ENCODE measurements at places on chromosomes 5 and 9.

DNA sequence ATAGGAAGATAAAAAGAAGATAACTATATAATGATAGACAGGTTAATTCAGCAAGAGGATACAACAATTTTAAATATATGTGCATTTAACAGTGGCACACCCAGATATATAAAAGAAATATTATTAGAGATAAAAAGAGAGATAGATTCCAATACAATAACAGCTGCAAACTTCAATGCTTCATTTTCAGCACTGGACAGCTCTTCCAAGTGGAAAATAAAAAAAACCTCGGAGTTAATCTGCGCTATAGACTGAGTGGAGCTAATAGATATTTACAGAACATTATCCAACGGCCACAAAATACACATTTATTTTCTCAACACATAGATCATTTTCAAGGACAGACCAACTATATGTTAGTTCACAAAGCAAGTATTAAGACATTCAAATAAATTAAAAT lies 1229.5 kb upstream of the CDH6 start:
- DNase-seq: no peak

- no peak for DNase-seq
These were observed 100.5 kb upstream of the NMUR2 start for GRCh38 chr5:152505442-152506042.

DNA sequence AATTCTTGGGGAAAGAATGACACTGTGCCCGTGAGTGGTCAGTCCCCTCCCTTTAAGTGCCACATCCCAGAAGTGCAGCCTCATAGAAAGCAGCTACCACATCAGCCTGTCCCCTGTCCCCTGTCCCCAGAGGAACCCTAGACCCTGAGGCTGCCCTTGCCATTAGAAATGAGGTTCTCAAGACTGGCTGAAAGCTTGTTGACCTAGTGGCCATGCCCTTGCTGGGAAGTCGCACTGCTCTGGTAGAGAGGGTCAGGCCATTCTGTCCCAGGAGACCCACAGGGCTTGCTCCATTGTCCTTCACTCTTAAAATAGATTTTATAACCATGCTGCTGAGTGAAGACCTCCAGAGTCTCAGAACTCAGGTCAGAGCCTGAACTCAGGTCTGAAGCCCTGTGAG lies 184.5 kb downstream of the RGS3 start:
- no peak for DNase-seq

- no peak for DNase-seq
These were observed 27.9 kb downstream of the ANXA1 start for GRCh38 chr9:73179589-73179988.

DNA sequence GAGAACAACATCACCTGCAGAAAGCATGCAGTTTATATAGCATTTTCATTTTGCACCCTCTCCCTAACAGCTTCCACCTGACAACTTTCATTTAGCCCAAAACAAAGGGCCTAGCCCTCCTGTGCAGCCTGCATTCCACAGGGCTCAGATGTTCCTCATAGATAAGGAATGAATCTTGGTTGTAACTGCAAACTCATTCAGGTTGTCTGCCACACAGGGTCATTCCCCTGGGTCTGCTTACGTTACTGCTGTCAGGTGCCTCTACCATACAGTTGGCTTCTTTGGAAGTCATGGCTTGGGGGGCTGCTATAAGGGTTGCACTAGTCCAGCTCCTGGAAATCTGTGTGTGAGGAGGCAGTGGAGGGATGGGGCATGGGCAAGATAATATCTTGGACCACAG lies 2.7 kb upstream of the DCP2 start:
- no peak for DNase-seq

GRCh38 chr9:36888551-36888950 lies 145.5 kb downstream of the PAX5 start:
- DNase-seq: no peak

DNA sequence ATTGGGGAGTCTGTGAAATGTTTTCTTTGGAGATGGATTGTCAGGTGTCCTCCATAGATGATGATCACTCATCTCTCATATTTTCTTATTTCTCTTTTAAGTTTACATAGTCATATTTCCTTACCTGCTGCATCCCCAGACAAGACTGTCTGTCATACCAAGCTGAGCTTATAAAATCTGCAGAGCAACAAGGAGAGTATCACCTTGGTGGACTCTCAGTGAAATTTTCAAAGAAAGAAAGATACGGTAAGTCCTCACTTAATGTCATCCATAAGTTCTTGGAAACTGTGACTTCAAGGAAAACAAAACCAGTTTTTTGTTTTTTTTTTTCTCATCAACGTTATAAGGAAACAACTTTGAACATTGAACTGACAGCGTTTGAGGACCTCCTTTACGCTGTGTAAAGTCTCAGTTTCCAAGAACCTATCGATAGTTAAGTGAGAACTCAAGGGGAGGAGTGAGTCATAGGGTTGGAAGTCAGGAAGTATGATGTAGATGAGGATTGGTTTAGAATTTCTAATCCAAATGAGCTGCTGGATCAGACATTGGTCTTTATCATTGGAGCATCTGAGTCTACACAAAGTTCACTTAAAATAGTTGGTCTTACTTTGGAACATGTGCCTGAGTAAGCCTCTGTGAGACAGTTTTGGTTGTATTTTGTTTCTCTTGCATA lies 45.5 kb downstream of the SPIN1 start:
- DNase-seq: no peak

GRCh38 chr5:132260051-132260450 lies 2.6 kb downstream of the PDLIM4 start:
- no peak for DNase-seq

DNA sequence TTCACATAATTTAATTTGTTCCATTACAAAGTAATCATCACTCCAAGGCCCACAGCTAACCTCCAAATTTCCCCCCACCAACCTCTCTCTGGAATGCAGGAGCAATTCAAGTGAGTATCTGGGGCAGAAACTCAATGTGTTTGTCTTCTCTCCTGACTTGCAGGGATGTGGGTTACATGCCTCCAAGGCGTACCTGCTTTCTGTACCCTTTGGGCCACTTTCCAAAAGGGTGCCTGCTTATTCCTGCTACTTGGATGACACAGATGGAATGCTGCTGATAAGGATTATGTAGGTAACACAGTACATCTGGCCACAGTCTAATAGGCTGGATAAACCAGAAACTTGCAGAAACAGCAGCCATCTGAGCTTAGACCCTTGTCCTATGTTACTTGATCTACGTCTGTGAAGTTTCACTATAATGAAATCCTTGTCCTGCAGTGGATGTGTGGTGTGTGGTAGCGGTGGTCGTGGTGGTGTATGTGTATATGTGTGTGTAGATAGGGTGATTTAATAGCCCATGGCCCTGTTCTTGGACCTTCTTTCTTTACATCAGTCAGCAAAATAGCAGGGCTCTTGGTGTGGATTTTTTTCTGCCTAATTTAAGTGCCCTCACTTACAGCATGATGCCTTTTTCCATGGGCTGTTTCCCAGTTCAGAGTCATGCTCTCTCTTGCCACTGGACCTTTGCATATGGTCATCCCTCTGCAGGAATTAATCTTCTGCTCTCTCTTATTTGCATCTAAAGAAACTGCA lies 175.9 kb downstream of the ZDHHC21 start:
- no peak for DNase-seq

DNA sequence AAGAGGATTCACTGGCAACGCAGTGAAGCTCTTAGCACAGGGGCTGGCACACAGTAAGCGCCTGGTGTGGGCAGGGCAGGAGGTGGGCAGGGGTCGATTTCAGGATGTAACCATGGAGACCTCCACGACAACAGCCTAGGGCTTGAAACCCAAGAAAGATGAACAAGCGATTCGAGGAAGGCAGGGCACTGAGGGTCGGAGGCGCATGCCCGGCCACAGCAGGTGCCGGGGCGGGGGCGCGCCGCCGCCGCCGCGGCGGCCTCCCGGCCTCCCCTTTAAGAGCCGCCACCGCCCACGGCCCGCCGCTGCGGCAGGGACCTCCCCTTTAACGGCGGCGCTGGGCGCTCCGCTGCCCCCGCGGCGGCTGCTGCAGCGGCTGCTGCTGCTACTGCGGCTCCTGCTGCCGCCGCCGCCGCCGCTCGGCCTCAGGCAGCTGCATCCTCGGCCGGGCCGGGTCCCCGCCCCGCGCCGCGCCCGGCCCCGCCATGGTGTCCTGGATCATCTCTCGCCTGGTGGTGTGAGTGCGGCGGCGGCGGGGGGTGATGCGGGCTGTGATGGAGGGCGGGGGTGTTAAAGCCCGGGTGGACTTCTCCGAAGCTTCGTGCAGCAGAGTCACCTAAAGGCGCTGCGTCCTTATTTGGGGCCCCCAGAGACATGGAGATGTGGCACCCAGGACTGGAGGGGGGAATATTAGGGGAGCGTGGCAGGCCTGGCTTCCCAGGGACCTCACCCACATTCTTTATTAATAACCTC lies at the start of gene REEP2:
Gene REEP2, plus strand, starts transcription at position 334 of the 753 bp plus-strand sequence. Its CDS starts 152 bp downstream, at position 486.
- DNase-seq: peak; percentile 43

DNA sequence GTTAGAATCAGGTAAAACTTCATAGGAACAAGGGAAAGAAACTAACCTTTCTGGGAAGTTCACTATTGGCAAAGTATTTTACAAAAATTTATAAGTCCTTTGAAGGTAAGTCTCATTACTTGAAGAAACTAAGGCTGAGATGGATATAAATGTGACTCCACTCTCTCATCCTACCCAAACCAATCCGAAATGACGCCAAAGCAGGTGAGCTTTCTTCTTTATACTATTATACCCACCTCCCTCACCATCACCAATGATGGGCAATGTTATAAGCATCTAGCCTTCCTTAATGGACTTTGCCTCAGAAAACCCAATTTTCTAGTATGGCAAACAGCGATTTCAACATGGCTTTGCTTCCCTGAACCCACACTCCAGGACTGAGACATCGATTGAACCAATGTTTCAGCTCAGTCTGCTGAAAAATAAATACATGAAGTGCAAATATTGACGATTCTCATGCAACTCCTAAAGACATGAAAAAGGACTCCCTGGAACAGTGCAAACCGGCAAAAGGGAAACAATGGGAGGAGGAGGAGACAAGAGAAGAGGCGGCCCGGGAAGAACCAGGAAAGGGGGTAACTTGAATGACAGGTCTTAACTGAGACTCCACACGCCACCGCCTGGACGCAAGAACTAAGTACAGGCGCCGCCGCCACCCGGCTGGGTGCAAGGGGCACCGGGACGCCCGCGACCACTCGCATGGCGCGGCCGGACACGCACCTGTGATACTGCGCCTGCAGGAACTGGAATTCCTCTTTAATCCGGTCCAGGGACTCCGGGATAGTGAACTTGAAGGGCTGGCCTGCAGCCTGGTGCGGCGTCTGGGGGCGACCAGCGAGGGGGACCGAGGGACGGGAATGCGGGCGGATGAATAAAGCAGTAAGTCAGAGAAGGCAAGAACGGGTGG lies 2.5 kb downstream of the TLE1 start:
- DNase-seq: no peak

DNA sequence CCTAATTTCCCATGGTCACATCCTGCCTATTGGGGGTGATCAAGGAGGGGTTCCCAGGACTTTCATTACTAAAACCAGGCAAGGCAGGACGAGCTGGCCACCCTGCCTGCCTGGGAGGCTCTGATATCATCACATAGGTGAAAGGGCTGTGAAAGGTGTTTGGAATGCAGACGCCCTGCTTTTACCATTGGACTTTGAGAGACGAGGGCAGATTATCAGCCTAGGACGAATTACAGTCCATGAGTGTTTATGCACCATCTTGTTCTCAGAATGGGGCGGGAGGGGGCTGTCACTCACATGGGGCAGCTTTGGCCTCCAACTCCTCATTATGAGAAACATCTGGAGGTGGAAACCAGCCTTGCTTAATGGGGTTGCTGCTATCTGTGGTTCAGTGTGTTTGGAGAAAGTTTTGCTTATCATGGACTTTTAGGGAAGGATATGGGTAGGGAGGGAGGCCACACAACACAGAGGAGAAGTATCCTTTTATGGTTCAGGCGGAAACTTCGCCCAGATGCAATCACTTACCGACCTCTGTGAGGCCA lies 69.8 kb upstream of the UBTD2 start:
- no peak for DNase-seq

DNA sequence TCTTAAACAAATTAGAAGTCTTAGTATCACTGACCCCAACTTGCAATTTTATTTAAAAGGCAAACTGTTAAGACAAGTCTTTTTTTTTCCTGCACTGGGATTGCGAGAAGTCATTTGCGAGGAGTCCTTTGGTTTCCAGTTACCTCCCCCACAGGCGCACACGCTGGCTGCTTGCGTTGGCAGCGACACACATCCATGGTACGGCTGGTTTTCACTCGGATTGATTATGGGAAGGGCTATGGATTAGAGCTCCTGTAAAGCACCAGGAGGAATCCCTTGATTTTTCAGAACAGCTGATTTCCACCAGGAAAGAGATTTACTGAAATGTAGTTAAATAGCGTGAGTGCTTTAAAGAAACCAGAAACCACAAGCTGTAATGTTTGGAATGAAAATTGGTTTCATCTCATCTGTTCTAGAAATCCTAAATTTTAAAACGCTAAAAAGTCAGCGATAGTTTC lies 737 bp downstream of the SLC1A3 start:
- no peak for DNase-seq

GRCh38 chr9:82353631-82354278 lies 365.2 kb downstream of the SPATA31D1 start:
- DNase-seq: no peak

GRCh38 chr9:99515093-99515492 lies 293.0 kb downstream of the SEC61B start:
- DNase-seq: no peak

DNA sequence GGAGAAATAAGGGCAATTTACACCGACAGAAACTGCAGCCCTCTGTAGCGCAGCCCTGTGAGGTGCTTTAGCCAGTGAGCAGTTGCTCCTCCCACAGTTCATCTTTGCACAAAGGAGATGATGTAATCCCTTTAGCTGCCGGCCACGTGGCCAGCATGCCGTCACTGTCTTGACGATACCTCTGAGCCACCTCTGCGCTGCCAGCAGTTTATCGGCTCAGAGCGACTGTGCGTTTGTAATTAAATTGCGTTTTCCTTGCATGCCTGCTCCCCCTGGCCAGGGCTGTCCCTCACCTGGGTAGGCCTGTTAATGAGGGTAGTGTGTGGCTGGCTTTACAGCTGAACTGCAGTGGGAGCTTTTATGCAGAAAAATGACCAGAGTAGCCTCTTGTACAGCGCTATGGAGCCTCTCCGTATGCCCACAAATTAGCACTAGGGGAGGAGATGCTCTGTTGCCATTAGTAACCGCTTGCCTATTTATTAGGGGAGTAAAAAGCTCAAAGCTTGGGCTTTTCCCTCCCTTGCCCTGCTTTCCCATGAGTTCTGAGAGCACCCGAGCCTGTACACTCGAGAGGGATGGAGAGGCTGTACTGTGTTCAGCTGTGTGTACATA lies 107.0 kb downstream of the TRIO start:
- DNase-seq: no peak

GRCh38 chr9:127188396-127188795 lies 66.0 kb upstream of the ANGPTL2 start:
- DNase-seq: no peak

DNA sequence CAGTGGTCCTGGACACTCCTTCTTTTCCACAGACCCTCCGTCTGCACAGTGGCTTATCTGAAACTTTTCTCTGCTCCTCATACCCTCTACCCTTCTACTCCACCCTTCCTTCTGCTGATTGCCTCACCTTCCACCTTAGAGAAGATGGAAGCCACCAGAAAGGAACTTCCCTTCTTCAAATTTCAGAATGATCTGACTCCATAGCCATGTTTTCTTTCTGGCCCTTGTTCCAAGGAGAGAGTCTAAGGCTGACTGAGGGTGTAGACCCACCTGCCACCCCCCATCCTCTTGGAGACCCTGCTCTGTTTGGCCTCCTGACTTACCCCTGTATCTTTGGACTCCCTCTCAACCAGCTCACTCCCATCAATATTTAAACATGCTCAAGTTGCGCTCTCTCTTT lies 7.4 kb downstream of the SNX30 start:
- no peak for DNase-seq

GRCh38 chr5:96714951-96715451 lies 52.8 kb downstream of the CAST start:
- no peak for DNase-seq

Measured in stimulated activated CD4-positive, alpha-beta T cell treated with anti-CD3 and anti-CD28 coated beads, Interleukin-1b, Interleukin-23, amount 100 ng/mL, for 1 hour (primary cell).